ENCODE measurements at places on chromosomes 12 and 14.

DNA sequence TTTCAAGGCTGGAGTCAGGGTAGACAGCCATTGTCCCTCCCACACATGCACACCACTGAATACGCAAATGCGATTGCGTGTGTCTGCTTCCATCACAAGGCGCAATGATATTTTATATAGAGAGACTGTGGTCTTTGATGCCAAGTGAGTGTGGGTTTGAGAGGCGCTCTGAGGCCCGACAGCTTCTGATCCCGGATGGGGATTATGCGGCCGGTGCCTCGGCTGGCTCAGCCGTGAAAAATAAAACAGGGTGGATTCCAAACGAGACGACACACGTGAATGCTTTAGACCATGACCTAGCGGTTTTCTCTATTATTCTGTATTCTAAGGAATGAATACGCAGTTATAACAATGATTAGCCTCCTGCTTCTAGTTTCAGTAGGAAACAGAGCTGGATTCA, 72.5 kb downstream of the TMEM132D start:
- DNase-seq: no peak

GRCh38 chr14:68982581-68982980, 3.5 kb upstream of the ACTN1 start:
- no peak for DNase-seq

DNA sequence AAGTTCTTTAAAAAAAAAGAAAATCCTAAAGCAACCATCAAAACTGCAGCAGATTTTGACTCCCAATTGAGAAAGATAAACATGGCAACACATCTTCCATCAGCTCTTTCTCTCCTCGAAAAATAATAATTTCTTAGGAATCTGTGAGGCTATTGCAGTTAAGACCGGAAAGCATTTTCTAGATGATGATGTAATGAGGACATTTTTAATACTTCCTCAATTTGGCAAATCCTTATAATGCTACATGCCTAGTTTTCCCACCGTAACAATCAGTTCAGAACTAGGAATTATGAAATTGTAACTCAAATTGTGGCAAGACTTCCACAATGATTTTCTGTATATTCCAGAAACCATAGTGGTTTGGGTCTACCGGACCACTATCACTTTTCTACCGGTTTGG, 180.9 kb upstream of the PDE3A start:
- no peak for DNase-seq

DNA sequence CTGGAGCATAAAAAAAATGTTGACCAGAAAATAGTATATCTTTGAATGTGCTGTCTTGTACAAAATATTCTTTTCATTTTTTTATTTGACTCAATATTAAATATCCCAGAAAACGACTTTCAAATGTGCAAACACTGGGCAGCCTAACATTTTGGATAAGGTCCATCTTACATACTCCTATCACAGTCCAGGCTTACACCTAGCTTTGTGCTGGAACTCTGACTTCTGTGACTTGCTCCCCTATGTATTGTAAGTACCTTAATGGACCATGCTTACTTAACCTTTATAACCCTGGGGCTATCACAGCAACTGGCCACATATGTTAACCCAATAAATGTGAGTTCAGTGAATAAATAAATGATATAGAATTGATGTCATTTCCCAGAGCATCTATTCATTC, 7.6 kb upstream of the EIF2S3B start:
- no peak for DNase-seq

- DNase-seq: no peak
Measured at GRCh38 chr12:1104088-1104800, 113.2 kb downstream of the ERC1 start.

DNA sequence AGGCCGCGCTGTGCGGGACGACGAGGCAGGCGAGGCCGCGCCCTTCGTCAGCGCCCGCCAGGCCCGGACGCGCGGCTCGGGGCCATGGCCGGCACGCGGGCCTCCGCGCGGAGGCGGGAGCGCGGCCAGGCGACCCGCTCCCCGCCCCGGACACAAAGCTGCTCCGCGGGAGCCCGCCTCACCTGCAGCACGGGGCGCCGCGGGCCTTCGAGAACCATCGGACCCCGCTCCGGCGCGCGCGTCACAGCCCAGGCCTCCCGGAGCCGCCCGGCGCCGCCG, 342 bp downstream of the DICER1 start:
- DNase-seq: no peak
